A673 (cell line): ENCODE measurements at places on chromosomes 13 and 19. TPM values are rescaled to one million over a fixed set of nuclear protein-coding genes. Genes with fewer than 3 reads are reported as not detected.

DNA sequence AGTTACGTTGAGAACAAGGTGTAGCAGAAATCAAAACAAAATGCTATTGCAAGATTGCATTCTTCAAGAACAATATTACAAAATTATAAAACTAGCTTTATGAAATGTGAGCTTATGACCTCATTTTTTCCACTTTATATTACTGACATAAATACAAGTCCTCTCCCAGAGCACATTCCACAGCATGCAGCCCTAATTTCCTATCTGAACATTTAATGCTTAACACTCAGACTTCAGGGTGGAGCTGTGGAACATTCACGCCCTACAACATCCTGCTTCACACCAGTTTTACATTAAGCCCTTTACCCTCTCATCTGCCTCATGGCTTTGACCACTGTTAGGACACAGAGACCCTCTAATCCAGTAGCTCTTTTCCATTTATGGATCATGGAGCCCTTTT lies 65.5 kb downstream of the EPSTI1 start:
- no peak for DNase-seq
- no peaks in the 10 kb centered on the region for H3K27me3 ChIP-seq
- H3K36me3 ChIP-seq = no peaks in the 10 kb centered on the region

GRCh38 chr13:32176696-32177095 lies 138.5 kb downstream of the ZAR1L start:
- no peak overlapping the region for H3K4me3 ChIP-seq
- no peaks in the 10 kb centered on the region for H3K27me3 ChIP-seq
- no peak overlapping the region for H3K27ac ChIP-seq

DNA sequence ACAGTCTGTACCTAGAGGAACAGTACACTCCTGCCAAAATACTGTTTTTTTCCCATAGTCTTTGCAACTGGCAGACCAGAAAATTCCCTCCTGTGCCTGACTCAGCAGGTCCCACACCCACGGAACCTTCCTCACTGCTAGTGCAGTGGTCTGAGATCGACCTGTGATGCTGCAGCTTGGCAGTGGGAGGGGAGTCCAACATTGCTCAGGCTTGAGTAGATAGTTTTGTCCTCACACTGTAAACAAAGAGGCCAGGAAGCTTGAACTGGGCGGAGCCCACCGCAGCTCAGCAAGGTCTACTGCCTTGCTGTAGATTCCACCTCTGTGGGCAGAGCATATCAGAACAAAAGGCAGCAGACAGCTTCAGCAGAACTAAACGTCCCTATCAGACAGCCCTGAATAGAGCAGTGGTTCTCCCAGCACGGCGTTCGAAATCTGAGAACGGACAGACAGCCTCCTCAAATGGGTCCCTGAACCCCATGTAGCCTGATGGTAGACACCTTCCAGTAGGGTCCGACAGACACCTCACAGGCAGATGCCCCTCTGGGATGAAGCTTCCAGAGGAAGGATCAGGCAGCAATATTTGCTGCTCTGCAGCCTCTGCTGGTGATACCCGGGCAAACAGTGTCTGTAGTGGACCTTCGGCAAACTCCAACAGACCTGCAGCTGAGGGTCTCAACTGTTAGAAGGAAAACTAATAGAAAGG lies 92.7 kb downstream of the SUCLA2 start:
- H3K4me1 ChIP-seq = peaks cover 2% of the 10 kb centered on the region
- no peak overlapping the region for H3K27ac ChIP-seq
- DNase-seq = no peak
- H3K36me3 ChIP-seq = no peaks in the 10 kb centered on the region
- no peaks in the 10 kb centered on the region for H3K27me3 ChIP-seq

DNA sequence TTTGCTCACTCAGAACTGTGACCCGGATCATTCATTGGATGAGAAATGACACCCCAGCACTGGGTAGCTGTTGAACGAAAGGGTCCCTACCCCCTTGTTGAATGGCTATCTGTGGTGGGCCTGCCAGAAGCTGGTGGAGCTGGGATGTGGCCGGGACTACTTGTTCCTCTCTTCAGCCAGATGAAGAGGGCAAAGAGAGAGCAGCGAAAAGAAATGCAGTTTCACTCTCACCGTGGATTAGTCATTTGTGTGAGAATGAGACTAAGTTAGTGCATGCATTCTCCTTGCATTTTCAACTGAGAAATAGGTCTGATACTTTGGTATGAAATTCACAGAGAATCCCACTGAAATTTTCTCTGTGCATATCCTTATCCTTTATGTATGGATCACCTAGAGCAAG lies 553.1 kb downstream of the IRS2 start:
- no peaks in the 10 kb centered on the region for H3K4me1 ChIP-seq
- no peak overlapping the region for H3K27ac ChIP-seq
- no peak overlapping the region for H3K4me3 ChIP-seq
- no peaks in the 10 kb centered on the region for H3K27me3 ChIP-seq
- no peak for DNase-seq

DNA sequence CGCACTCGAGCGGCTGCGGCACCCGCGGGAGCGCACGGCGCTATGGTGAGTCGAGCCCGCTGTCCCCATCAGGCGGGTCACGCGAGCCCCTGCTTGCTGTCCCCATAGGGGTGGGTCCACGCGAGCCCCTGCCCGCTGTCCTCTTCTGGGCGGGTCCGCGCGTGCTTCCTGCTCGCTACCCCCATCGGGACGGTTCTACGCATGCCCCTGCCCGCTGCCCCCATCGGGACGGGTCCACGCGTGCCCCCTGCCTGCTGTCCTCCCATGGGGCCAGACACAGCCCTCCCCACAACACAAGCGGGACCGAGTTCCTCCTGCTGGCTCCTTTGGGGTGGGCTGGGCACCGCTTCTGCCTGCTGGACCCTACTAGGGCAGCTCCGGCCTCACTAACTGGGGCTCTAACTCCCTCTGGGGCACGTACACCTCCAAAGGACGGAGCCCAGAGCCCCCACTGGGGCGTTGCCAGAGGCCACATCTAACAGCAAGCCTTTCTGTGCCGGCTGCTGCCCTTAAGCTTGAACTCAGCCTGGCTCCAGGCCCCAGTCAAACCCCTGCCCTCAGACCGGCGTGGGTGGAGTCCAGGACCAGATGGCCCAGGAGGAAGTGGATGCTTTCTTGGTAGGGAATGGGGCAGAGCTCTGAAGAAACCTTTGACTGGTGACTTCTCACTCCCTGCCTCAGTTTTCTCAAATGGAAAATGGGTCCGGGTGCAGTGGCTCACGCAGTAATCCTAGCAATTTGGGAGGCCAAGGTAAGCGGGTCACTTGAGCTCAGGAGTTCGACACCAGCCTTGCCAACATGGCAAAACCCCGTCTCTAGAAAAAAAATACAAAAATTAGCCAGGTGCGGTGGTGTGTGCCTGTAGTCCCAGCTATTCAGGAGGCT lies 722 bp downstream of the COLGALT1 start:
- H3K27me3 ChIP-seq = no peaks in the 10 kb centered on the region
- H3K36me3 ChIP-seq = peaks cover 35% of the 10 kb centered on the region
- H3K4me1 ChIP-seq = peaks cover 23% of the 10 kb centered on the region
- peak overlapping the region; percentile 69 for H3K4me3 ChIP-seq
- no peak for DNase-seq
- peak overlapping the region; percentile 85 for H3K27ac ChIP-seq

- H3K4me3 ChIP-seq = no peak overlapping the region
- no peaks in the 10 kb centered on the region for H3K4me1 ChIP-seq
- H3K36me3 ChIP-seq = no peaks in the 10 kb centered on the region
- DNase-seq = no peak
- peaks cover 14% of the 10 kb centered on the region for H3K27me3 ChIP-seq
- no peak overlapping the region for H3K27ac ChIP-seq
Measured at GRCh38 chr19:37886571-37886970, 19.8 kb downstream of the WDR87 start.

GRCh38 chr13:53004573-53004972 lies 24.0 kb upstream of the OLFM4 start:
- no peaks in the 10 kb centered on the region for H3K27me3 ChIP-seq
- H3K4me3 ChIP-seq = no peak overlapping the region
- H3K4me1 ChIP-seq = no peaks in the 10 kb centered on the region
- H3K27ac ChIP-seq = no peak overlapping the region
- no peak for DNase-seq

DNA sequence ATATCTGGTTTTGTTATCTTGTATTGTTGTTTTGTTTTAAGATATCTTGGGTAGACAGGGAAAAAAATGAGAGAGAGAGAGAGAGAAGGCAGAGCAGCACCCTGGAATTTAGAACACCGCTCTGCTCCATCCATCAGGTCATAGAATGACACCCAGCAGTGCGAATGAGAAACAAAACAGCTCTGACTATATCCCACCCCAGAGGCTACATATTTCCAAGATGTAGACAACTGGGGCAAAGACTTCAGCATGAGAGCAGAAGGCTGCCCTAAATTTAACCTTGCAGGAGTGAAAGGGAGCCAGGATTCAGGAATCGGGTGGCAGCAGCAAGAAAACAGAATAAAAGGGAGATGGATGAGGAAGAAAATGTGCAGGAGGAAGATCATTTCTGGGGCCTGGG lies 46.5 kb downstream of the TNFSF13B start:
- no peak overlapping the region for H3K27ac ChIP-seq
- no peak for DNase-seq
- no peak overlapping the region for H3K4me3 ChIP-seq
- no peaks in the 10 kb centered on the region for H3K4me1 ChIP-seq

- peak overlapping the region; percentile 81 for H3K27ac ChIP-seq
- H3K27me3 ChIP-seq = no peaks in the 10 kb centered on the region
- peaks cover 5% of the 10 kb centered on the region for H3K36me3 ChIP-seq
Measured at GRCh38 chr13:51645154-51645650, 60.9 kb downstream of the WDFY2 start.

- H3K27ac ChIP-seq = peak overlapping the region; percentile 33
- no peak for DNase-seq
- no peaks in the 10 kb centered on the region for H3K27me3 ChIP-seq
- H3K4me1 ChIP-seq = no peaks in the 10 kb centered on the region
- peaks cover 12% of the 10 kb centered on the region for H3K36me3 ChIP-seq
- no peak overlapping the region for H3K4me3 ChIP-seq
Measured at GRCh38 chr19:2138061-2138728, 13.2 kb downstream of the AP3D1 start.

GRCh38 chr13:54912367-54912766 lies 1883.8 kb downstream of the OLFM4 start:
- H3K36me3 ChIP-seq = no peaks in the 10 kb centered on the region
- H3K4me1 ChIP-seq = no peaks in the 10 kb centered on the region
- no peak overlapping the region for H3K4me3 ChIP-seq
- H3K27ac ChIP-seq = no peak overlapping the region
- DNase-seq = no peak

DNA sequence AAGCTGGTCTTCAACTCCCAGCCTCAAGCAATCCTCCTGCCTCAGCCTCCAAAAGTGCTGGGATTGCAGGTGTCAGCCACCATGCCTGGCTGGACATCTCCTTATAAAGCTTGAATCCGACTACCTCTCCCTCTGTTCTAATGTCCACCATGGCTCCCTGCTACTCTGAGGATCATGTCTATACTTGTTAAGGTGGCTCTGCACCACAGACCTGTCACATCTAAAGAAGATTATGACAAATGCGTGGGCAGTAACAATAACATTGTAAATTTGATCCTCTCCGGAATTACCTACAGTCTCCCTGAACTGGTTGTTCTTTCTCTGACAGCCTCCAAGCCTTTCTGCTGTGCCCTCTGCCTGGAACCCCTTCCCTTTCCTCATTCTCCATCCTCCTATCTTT lies 1.8 kb downstream of the NXNL1 start:
- H3K4me3 ChIP-seq = no peak overlapping the region
- H3K4me1 ChIP-seq = no peaks in the 10 kb centered on the region
- no peaks in the 10 kb centered on the region for H3K36me3 ChIP-seq
- no peak for DNase-seq
- peaks cover 27% of the 10 kb centered on the region for H3K27me3 ChIP-seq
- no peak overlapping the region for H3K27ac ChIP-seq

- H3K4me1 ChIP-seq = peaks cover 8% of the 10 kb centered on the region
- no peak overlapping the region for H3K4me3 ChIP-seq
- peak; percentile 79 for DNase-seq
- H3K27me3 ChIP-seq = no peaks in the 10 kb centered on the region
- no peak overlapping the region for H3K27ac ChIP-seq
- H3K36me3 ChIP-seq = no peaks in the 10 kb centered on the region
Measured at GRCh38 chr19:50244695-50245094, 41.3 kb downstream of the MYH14 start.

DNA sequence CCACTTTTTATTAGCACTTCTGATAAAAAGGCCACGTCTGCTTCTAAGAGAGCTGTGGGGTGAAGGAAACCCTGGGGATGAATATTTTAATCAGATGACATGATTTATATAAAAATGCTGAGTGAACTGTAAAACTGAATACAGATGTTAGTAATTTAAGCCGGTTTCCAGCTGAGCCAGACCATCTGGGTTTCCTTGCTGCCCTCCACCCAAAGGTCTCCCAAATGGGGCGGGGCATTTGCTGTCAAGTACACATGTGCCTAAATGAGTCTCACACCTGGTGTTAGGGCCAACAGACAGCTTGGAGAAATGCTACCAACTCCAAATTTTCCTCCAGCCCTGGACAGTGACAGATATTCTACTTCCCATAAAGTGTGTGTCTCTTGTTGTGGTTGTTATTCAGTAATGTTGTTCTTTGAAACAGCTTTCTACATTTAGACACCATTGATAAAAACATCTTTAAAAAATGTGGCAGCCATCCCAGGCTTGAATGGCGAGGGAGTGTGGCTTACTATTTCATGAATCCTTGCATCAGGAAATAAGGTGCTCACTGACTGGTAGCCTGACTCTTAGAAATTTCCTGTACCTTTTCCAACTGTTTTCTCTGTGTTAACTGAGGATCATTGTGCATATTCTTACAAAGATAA lies 350.4 kb downstream of the MTUS2 start:
- no peak overlapping the region for H3K4me3 ChIP-seq
- no peaks in the 10 kb centered on the region for H3K27me3 ChIP-seq
- no peaks in the 10 kb centered on the region for H3K4me1 ChIP-seq
- H3K27ac ChIP-seq = no peak overlapping the region

Gene NTN5
- not detected in 2 replicates for total RNA-seq

Gene ZNF430
- 11.3 and 12.4 TPM in 2 replicates for total RNA-seq

Gene IZUMO4
- total RNA-seq = 1.6 and 2.5 TPM in 2 replicates

Gene CATSPERD
- total RNA-seq = not detected in 2 replicates

Gene KANK3
- 0.73 and 1.1 TPM in 2 replicates for total RNA-seq

Gene TRPC4
- total RNA-seq = 25.3 and 27.0 TPM in 2 replicates

Gene ARHGAP33
- 39.6 and 49.6 TPM in 2 replicates for total RNA-seq

Gene HIF3A
- 3.0 and 7.4 TPM in 2 replicates for total RNA-seq

Gene FREM2
- total RNA-seq = 3.8 and 4.5 TPM in 2 replicates
